ENCODE measurements at places on chromosomes 1 and 21.

- peak; percentile 14 for DNase-seq
Observed at GRCh38 chr1:167412072-167412471, 106.3 kb downstream of the CD247 start.

- DNase-seq = no peak
Observed at GRCh38 chr1:221234791-221235190, 355.5 kb downstream of the HLX start.

DNA sequence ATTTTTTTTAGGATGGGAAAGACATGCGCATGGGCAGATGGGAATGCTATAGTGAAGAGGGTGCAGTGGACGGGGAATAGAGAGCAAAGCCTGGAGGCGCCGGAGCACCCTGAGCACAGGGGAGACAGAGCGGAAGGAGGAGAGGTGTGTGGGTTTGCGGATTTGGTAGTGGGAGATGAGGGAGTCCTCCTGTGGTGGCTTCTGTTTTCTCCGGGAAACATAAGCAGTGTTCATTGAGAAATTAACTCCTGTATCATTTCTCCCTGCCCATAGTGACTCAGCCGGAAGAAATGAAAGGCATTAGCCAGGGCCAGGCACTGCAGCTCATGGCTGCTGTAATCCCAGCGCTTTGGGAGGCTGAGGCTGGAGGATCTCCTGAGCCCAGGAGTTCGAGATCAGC is 4.7 kb upstream of the PTPRF start:
- no peak for DNase-seq

DNA sequence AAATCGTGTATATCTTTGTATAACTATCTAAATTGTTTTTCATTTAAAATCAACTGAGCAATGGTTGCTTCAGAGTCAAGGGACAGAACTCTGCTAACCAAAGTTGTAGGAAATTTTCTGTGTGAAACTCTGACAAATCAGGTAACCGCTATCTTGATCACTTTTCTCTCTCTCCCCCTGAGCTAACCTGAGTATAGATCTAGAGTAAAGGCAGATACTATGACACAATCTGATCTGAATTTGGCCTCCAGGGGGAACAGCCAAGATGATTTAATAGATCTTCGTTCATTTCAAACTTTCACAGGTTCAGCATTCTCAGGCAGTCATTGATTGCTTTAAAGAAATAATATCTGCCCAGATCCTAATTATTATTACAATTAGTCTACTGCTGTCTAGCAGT is 472.8 kb downstream of the NUF2 start:
- no peak for DNase-seq

GRCh38 chr1:229567109-229567868 is 8.8 kb upstream of the ABCB10 start:
- no peak for DNase-seq

DNA sequence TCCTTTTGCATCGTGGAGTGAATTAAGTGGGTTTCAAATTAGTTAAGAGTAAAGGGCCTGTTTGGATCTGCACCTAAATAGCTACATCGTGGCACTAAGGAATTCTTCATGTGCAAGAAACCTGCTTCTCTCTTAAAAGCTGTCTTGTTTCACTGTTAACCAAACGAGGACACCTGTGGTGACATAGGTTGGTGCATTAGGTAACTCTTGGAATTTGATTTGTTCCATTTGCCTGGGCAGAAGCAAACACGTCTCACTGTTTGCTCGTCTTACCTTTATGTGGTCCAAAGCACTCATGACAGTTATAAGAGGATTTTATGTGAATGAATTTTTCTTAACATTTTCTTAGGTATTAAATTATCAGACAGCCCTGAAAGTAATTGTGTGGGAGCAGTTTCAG is 60.9 kb downstream of the PRDM2 start:
- peak; percentile 50 for DNase-seq

- no peak for DNase-seq
Observed at GRCh38 chr1:55007625-55008024, 8.9 kb downstream of the BSND start.

GRCh38 chr1:34779962-34780361 is 1.1 kb upstream of the GJB3 start:
- no peak for DNase-seq

DNA sequence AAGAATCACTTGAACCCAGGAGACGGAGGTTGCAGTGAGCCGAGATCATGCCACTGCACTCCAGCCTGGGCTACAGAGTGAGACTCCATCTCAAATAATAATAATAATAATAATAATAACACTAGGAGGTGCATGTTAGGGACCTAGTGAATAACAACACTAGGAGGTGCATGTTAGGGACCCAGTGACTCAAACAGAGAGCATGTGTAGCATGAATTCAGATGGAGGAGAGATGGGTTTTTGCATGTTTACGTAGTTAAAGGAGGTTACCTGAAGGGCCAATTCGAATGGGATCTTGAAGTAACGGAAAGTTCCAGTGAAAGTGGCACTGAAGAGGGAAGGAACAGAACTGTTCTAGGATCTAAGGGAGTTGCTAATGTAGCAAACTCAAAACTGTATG is 7.1 kb upstream of the KCNK1 start:
- no peak for DNase-seq

GRCh38 chr1:164562511-164562910 is 3.5 kb downstream of the PBX1 start:
- DNase-seq = peak; percentile 38

- DNase-seq = no peak
Observed at GRCh38 chr1:198649232-198649967, 10.6 kb downstream of the PTPRC start.

GRCh38 chr1:26286064-26286416 is 6.2 kb downstream of the SH3BGRL3 start:
- no peak for DNase-seq

GRCh38 chr1:89999628-90000027 is 4.7 kb downstream of the ZNF326 start:
- DNase-seq = no peak

- peak; percentile 11 for DNase-seq
Observed at GRCh38 chr1:45009956-45010854, 919 bp downstream of the HECTD3 start.

DNA sequence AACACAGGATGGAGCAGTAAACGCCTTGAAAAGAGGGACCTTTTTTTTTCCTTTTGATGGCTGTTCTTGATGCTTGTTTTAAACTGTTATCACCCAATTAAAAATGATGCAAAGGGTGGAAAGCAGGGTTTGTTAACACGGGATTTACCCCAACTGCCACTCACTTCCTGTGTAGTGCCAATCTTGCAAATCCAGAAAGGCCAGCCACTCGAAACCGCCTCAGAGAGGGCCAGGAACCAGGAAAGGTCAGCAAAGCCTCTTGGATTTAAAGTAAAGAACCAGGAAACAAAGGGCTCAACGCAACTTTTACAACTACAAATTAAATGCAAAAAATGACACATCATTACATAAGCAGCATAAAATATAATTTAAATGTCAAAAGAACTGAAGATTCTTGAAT is 347.4 kb downstream of the PDE4B start:
- no peak for DNase-seq

DNA sequence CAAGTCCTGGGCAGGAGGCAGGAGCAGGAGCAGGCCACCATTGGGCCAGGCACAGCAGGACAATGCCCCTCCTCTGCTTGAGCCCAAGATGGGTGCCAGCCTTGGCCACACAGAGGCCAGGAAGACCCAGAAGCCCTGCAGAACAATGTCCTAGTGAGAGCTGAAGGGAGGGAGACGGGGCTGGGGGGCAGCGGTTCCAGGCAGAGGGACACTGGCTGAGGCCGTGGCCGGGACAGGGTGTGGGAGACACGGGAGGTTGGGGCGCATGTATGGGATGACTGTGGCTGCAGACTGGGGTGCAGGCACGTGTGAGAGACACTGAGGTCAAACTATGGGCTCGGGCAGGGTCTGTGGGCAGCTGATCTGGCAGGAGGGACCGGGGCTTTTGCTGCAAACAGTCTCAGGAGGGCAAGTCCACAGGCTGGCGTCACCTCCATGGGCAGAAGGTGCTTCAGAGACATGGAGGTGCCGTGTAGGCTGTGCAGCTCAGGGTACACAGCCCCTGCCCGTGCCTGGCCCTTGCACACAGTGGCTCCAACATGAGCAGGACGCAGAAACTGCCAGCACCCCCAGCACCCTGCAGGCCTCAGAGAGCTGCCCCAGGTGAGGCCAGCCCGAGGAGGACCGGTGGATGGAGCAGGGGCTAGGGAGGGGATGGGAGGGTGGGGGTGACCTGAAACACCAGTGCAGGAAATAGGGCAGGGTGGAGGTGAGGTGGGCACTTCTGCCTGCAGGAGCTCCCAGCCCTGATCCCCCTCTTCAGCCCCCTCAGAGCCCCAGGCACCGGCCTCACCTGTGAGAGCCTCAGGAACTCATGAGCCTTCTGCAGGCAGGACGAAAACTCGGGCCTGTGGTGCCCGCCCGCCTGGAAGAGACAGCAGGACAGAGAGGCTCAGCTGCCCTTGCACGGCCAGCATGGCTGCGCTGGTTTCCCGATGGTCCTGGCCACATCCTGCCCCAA is 19.5 kb downstream of the LSS start:
- DNase-seq = no peak

GRCh38 chr1:39890273-39890672 is 7.0 kb upstream of the TRIT1 start:
- no peak for DNase-seq

DNA sequence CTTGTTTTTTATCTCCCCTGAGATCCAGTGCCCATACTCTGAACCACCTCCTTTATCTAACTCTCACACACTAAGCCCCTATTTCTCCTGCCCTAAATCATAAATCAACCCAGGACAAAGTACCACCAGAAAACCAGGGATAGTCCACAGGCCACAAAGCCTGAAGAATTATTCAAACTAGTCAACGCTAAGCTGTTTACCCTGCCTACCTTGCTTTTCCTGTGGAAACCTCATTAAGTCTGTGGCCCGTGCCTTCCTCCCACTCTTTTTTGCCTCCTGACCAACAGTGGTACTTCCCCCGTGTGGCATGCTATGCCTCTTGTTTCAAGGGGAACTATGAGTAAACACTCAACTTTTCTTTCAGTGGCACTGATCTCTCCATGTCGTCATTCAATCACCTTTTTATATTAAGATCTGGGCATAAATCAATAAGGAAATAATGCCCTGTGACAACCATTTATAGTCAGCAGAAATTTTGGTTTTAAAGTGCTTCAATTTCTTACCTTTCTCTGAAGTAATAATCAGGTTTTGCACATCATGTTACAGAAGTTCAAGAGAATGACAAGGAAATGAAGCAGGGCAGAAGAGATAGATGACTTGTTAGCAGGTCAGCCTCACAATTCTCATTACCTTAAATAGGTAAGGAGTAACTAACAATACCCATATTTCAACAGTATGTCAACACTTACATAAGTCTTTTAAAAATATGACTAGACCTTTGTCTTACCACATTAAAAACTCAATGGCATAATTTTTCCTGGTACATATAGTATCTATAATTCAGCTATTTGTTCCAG is 32.1 kb downstream of the EYA3 start:
- no peak for DNase-seq

GRCh38 chr21:16070207-16070651 is 340.4 kb downstream of the USP25 start:
- peak; percentile 37 for DNase-seq

GRCh38 chr1:94358630-94359599 is 59.3 kb upstream of the ABCD3 start:
- DNase-seq = no peak

DNA sequence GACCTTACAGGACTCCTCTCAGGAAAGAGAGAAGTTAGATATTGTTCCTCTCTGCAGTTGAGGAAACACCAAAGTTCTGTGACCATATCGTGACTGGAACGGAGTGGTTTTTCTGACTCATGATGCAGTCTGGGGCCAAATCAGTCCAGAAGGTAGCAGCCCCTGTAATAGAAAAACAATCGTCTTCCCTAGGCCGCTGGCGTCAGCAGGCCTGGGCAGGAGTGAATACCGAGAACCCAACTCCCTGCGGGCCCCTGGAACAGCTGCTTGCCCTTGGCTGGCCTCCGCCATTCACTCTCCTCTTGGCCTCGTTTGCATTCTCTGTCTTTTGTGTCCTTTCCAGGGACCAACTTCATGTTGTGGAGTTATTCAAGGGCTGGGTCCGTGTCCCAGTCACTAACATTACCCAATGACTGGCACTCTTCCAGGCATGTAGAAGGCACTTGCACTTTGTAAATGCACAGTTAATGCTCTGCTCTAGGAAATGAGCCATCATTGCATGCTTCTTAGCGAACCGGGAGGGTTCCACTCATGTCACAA is 10.9 kb upstream of the CD101 start:
- peak; percentile 95 for DNase-seq
